GM03348 (cell line): ENCODE measurements at places on chromosomes 2 and 18.

GRCh38 chr2:184154438-184154837 is 443.9 kb upstream of the ZNF804A start:
- no peak for DNase-seq

DNA sequence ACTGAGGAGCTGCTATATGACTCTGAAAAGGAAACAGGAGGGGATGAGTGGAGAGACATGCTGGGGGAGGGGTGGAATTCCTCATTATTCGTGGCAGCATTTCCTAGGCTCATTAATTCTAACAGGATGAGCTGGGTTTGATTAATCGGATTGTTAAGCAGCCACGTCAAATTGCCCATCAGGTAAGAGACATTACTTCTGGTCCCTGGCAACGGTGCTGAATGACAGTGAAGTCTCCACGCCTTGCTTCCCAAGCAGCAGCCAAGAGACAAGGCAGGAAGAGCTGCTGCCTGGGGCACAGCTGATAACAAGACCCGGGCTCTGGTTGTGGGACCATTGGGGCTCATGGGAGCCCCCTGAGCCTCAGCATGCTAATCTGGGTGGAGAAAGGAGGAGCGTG is 86.6 kb downstream of the MARCHF4 start:
- DNase-seq = no peak

DNA sequence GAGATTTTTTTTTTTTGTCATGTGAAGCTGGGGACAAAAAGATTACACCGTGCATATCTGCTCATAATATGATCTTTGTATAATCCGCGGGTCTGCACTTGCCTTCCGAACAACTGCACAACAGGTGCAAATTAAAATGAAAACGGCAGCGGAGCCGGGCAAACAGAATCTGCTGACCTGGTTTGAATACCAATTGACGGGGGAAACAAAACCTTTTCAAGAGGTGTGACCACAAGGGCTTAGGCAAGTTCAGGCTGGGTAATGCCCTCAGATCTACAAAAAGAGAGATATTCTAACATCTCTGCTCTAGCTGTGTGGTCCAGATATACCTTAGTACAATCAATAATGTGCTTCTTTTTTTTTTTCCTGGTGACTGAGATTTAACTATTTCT is 88.5 kb downstream of the ZEB2 start:
- DNase-seq = no peak

GRCh38 chr2:160989778-160990177 is 170.4 kb upstream of the TANK start:
- DNase-seq = peak; percentile 13

DNA sequence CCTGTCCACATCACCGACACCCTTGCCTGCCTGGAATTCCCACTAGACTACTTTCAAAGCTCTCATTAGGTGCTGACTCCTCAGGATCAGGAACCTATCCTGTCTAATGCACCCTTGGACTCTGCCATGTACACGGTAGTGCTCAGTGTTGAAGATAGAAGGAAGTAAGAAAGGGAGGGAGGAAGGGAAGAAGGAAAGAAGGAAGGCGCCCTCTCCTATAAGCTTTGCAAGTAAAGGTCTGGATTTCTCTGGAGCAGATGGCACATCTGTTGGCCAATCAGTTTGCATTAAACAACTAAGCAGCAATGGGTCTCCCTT is 45.3 kb downstream of the SCTR start:
- no peak for DNase-seq

DNA sequence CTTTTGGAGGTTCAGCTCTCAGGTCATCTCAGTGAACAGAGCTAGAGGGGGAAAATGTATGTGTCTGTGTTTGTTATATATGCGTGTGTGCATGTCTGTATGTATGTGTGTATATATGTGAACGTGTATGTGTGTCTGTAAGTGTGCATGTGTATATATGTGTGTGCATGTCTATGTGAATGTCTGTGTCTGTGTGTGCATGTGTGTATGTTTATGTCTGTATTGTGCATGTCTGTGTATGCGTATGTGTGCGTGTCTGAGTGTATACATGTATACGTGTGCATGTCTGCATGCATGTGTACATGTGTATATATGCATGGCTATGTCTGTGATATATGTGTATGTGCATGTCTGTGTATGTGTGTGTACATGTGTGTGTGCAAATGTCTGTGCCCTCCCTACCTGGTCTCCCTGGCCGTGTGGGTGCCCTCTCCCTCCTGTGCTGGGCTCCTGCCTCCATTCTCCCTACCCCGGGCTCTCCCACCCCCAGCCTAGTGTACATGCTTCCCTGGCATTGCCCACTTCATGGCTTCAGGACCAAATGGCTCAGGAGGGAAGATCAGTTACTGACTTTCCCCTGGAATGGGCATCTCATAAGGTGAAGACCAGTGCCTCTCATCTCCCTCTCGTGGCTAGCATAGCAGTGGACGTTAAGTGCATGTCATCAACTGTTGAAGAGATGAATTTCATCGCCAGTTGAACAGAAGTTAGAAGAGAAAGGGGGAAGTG is 49.9 kb downstream of the TRAF3IP1 start:
- DNase-seq = no peak

DNA sequence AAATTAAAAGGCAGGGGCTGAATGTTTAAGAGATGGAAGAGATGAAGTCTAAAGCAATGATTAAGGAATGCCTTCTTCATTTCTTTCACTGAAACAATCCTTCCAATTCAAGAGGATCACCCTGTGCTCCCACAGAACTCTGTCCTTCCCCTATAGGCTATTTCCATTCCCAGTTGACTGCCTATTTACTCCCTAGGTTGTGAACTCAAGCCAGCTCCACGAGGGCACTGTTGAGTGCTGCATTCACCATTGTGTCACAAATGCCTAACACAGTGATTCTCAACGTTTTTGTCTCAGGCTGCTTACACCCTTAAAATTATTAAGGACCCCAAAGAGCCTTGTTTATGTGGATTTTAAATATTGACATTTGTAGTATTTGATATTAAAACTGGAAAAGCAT is 112.4 kb downstream of the AOX1 start:
- no peak for DNase-seq

- no peak for DNase-seq
Measured at GRCh38 chr2:11661891-11662435, 8.0 kb downstream of the NTSR2 start.

DNA sequence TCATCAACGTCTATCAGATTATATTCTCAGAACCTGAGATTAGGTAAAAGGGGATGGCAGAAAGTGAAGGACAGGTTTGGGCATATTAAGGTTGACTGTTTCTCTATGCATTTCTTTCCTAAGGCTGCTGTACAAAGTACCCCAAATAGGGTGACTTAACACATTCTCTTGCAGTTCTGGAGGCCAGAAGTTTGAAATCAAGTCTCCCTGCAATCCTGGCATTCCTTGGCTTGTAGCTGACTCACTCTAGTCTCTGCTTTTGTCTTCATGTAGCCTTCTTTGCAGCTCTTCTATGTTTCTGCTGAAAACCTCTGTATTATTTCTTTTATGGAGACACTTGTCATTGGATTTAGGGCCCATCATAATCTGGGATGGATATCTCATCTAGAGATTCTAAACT is 364.3 kb downstream of the PLCL1 start:
- DNase-seq = no peak

- DNase-seq = peak; percentile 39
Measured at GRCh38 chr18:75041586-75041985, 167.4 kb downstream of the PTGR3 start.

GRCh38 chr2:113039158-113039557 is 13.5 kb downstream of the IL36B start:
- no peak for DNase-seq

GRCh38 chr2:241897231-241897916 is 27.8 kb downstream of the RTP5 start:
- DNase-seq = no peak

DNA sequence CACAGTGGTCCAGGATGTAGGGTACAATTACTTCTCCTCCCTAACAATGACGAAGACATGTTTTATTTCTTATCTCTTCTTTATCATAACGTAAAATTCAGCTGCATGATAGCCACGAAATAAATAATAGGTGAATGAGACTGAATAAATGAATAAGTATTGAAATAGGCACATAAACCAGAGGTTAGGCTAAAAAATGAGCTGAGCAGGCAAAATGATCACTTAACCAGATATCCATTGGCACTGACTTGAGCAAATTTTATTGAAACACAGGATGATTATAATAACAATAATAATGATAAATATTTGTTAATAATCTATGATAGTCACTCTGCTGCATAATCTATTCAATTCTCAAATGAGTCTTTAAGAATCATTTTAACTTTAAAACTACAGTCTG is 506.9 kb upstream of the ZNF804A start:
- no peak for DNase-seq

DNA sequence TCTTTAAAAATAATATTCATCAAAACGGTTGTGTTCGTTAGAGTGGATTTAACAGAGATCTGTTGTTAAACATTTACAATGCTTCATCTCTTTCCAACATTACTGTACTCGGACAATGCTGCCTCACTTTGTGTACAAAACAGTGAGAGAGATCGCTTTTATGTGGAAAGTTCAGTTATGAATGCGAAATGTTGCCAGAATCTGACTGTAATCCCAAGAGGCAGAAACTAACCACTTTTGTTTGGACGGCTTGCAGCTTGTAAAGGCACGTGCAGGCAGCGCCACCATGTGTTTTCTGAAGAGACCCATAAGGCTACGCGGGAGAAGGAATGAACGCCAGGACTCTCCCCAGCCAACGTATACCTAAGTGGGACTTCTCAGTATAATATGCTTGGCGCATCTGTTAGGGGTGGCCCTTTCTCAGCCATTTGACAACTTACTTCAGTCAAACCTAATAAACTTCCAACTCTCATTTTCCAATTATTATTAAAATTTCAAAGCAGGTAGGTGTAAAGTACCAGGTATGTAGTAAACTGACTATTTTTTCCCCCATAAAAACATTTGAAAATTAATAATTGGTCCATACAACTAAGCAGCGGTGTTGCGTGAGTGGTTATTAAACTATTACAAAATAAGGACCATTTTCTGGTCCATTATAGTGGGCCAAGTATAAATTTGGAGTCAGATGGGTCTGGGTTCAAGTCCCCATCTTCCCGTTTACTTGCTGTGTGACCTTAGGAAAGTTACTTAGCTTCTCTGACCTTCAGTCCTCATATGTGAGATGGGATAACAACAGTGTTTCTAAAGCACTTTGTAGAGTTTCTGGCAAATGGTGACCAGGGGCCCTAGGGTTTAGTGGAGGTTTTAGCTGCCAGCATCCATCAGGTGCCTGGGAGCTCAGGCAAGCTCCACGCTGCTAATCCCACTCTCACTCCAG is 5.6 kb upstream of the NAPG start:
- peak; percentile 88 for DNase-seq

GRCh38 chr18:34871435-34871834 is 161.3 kb downstream of the DTNA start:
- DNase-seq = no peak

- no peak for DNase-seq
Measured at GRCh38 chr2:39232141-39232540, 11.6 kb downstream of the CDKL4 start.

DNA sequence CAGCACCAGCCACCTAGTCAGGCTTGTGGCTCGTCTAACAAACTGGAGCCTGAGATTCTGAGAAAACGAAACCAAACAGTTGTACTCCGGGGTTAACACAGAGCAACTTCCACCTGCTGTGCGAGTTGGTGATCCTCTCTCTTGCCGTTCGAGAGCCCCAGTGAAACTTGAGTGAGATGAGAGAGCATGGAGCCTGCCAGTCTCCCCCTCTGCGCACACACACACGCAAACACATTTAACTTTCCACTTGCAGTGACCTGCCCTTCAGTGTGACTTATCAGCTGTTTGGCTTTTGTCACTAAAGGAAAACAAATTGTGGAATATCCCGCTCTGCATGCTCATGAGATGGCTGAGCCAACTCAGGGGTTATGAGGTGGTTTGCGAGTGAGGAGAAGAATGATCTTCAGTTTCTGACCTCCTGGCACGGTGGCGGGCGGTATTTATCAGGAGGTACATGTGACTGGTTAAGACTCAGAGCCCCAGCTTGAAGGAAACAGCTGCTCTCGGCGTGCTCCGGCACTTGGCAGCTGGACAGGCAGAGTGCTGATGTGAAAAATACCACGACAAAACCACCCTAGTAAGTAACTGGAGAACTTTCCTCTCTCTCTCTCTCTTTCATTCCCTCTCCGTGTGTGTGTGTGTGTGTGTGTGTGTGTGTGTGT is at the start of gene RASGRP3:
Gene RASGRP3, plus strand, starts transcription at position 519 of the 662 bp plus-strand sequence. CDS start 38,488 bp downstream, outside the sequence.
- peak; percentile 90 for DNase-seq

- peak; percentile 40 for DNase-seq
Measured at GRCh38 chr2:233938676-233939370, 21.6 kb downstream of the TRPM8 start.

DNA sequence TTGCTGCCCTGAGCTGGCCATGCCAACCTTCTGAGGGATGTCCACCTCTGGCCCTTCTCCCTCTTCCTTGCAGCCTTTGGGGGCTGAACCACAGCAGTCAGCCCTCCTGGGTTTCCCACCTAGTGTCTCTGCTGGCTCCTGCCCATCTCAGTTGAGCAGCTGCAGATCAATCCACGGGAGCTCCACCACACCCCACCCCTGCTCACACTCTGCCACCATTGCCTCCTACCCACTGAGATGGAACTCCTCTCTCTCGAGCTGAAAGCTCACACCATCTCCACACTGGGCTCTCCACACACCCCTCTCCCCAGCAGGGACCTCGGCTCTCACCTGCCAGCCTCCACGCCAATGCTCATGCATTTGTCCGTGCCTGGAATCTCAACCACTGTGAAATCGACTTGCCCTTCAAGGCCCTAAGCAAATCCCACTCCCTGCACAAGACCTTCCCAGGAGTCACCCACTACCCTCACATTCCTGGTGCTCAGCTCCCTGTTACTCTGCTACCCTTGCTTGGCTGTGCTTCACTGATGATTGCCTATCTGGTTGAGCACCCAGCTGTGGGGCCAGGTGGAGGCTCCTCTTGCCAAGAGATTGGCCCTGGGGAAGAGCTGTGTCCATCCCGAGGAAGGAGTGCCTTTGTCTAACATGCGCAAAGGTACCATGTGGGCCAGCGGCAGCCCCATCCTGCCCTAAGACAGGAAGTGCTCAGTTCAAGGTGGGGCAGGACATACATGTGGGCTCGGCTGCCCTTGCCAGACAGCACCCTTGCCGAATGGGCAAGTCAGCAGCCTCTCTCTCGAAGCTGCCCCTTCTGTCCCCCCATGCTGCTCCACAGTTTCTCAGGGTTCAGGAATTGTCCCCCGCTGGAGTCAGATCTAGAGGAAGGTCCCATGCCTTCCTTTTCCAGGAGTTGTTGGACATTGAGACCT is 208.7 kb downstream of the CYP26B1 start:
- peak; percentile 1 for DNase-seq

- DNase-seq = no peak
Measured at GRCh38 chr2:88591698-88592097, 35.6 kb downstream of the EIF2AK3 start.

DNA sequence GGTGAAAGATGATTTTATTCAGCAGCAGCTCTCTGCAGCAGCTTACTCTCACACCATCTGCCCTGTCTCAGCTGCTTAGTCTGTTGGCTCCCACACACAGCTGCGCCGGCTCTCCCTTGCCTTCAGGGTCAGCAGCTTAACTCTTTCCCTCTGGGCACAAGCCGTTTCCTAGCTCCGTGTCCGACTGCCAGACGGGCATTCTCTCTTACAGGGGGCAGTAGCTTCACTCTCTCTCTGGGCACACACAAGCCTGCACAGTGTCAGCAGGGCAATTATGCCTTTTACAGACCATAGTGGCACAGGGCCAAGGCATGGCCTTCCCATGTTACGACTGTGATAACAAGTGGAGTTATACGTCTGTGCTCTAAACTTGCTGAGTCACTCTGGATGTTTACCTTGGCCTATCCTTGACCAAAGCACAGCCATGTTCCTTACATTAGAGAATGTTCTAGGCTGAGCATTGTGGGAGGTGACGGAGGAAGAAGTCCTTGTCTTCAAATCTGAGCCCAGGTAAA is 31.7 kb downstream of the PCARE start:
- DNase-seq = no peak

- DNase-seq = no peak
Measured at GRCh38 chr2:163558251-163559021, 177.4 kb downstream of the FIGN start.
